ENCODE measurements at places on chromosomes 2 and 18. TPM values are rescaled to one million over a fixed set of nuclear protein-coding genes. Genes with fewer than 3 reads are reported as not detected.
A peak's percentile ranks its signal among the peaks of the same experiment; 100 is the strongest.

GRCh38 chr2:209629597-209629996 lies 142.0 kb upstream of the UNC80 start:
- no peak for DNase-seq

DNA sequence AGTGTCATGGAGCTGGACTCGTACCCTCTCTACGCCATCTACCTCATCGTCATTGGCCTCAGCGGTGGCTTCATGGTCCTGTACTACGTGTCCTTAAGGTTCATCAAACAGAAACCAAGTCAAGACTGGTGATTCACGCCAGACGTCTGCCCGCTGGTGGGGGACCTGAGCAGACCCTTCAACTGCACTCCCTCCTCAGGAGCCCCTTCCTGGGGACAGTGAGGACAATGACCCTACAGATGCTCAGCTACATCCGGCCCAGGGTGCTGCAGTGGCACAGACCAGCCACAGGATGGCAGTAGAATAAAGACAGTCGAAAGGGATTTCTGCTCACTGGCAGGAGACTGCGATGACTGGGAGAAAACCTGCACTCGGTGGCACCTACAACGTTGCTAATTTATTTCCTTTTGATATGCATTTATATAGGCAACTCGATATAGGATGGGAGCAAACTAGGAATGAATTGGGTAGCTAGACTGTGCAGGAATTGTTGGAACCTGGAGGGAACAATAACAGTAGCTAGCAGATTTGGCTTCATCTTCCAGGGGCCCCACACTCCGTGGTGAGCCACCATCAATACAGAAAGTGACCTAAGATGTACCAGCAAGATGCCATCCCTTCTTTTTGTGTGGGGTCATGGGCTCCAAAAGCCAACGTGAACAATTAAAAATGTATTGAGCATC lies 39.2 kb downstream of the ABCG8 start:
- peak; percentile 62 for DNase-seq

- DNase-seq: no peak
Observed at GRCh38 chr2:217058791-217059755, 199.2 kb upstream of the TNP1 start.

- DNase-seq: no peak
Observed at GRCh38 chr2:215066124-215066523, 72.3 kb downstream of the ABCA12 start.

DNA sequence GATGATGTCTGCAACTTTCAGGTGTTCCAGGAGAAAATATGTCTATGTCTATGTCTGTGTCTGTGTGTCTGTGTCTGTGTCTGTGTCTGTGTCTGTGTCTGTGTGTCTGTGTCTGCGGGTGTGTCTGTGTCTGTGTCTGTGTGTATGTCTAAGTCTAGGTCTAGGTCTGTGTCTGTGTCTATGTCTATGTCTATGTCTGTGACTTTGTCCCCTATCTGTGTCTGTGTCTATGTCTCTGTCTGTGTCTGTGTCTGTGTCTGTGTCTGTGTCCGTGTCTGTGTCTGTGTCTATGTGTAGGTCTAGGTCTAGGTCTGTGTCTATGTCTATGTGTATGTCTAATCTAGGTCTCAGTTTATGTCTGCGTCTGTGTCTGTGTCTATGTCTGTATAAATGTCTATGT lies 10.5 kb downstream of the IL1R2 start:
- no peak for DNase-seq

- no peak for DNase-seq
Observed at GRCh38 chr2:158392687-158393086, 63.9 kb downstream of the CCDC148 start.

DNA sequence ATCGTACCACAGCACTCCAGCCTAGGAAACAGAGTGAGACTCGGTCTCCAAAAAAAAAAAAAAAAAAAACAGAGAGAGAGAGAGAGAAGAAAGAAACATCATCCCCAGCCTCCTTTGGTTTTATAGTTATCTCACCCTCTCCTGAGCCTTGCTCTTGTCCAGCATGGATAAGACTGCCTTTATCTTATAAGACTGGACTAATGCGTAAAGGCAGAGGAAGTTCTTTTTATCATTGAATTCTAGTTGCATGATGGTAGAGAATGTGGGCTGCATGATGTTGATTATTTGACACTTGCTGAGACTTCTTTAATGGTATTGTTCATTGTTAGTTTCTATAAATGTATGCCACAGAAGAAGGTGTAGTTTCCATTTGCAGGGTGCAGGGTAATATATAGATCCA lies 124.4 kb downstream of the ZBTB7C start:
- no peak for DNase-seq

- no peak for DNase-seq
Observed at GRCh38 chr2:15059870-15060512, 427.5 kb downstream of the LRATD1 start.

- no peak for DNase-seq
Observed at GRCh38 chr2:188280811-188281222, 10.9 kb upstream of the GULP1 start.

DNA sequence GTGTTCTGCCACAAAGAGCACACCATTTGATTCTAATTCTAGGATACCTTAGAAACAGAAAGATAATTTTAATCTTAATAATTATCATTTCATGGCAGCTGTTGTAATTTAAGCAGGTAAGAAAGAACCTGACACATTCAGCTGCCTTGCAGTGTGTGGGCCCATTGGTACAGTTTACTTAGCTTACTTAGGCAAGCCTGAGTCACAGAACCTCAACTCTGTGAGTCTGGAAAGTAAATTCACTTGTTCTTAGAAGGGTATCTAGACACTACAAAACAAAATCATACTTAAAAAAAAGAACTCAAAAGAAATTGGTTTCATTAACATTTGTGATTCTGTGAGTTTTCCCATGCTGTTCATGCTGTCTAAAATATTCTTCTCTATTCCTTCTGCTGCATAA lies 956.3 kb upstream of the SLC39A10 start:
- no peak for DNase-seq

- no peak for DNase-seq
Observed at GRCh38 chr18:62452280-62452831, 70.5 kb upstream of the ZCCHC2 start.

MTCL1 gene
- total RNA-seq: 0.50 TPM

TSPYL6 gene
- total RNA-seq: not detected

SCN3A gene
- total RNA-seq: not detected

ANKRD12 gene
- 68.7 TPM for total RNA-seq

CDCA7 gene
- total RNA-seq: 128 TPM

POU3F3 gene
- not detected for total RNA-seq

LDAH gene
- 34.7 TPM for total RNA-seq

SETBP1 gene
- total RNA-seq: 27.4 TPM

HAT1 gene
- total RNA-seq: 70.1 TPM

Measured in activated T-helper 2 cell treated with anti-CD3 and anti-CD28 coated beads, Interferon-gamma antibody, Interleukin-2, Interleukin-4, amounts not matched to agents 10 μg/mL and 5 μg/mL and 100 μg/mL, durations not matched to agents 14 hours and 24 hours and 36 hours (primary cell).